ENCODE measurements at places on chromosomes 1 and 21. TPM values are rescaled to one million over a fixed set of nuclear protein-coding genes. Genes with fewer than 3 reads are reported as not detected.

DNA sequence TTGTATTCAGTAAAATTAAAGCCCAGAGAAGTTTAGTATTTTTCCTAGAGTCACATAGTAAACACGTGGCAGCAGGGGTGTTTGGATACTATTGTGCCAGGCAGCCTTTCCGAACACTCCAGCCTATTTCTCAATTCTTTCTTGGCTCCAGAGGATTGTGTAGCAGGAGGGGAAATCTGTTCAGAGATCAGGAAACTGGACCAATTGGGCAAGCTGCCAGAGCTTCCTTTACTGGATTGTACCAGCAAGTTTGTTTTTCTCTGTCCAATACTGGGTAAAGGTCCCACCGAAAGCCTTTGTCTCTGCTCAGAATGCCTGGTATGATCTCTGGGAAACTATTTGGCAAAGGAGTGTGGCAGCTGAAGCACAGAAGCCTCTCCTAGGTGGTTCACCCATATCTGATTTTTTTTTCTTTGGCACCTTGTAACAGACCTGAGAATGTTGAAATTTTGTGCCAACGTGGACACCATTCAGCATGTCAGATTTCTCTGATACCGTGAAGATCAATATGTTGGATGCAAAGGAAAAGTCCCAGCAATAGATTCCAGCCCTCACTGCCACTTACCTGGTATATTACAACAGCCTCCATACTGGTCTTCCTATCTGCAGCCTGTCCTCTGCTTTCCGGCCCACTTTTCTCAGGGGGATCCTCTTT, 126.2 kb downstream of the FGGY start:
- DNase-seq = peak; percentile 94

GRCh38 chr1:46406881-46407608, 12.9 kb downstream of the FAAH start:
- DNase-seq = peak; percentile 26

- peak; percentile 61 for DNase-seq
Measured at GRCh38 chr1:225962440-225962975, 21.5 kb upstream of the LEFTY2 start.

DNA sequence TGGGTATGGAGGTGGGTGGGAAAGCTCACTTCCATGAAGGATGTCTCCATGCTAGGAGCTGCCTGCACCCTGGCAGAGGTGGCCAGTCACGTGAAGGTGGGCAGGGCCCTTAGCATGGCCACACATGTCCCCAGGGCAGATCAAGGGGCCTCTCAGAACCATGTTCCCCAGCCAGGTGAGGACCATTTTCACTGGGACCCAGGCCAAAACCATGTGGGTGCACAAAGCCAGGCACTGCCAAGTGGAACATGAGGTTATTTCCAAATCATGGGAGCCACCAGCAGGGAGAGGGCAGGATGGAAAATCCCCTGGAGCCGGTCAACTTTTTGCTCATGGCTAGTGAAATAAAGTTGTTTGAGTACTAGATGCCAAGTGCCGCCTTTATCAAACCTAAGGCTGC, 9.7 kb downstream of the ZNF692 start:
- no peak for DNase-seq

- peak; percentile 14 for DNase-seq
Measured at GRCh38 chr1:95007687-95008086, 65.1 kb downstream of the ALG14 start.

DNA sequence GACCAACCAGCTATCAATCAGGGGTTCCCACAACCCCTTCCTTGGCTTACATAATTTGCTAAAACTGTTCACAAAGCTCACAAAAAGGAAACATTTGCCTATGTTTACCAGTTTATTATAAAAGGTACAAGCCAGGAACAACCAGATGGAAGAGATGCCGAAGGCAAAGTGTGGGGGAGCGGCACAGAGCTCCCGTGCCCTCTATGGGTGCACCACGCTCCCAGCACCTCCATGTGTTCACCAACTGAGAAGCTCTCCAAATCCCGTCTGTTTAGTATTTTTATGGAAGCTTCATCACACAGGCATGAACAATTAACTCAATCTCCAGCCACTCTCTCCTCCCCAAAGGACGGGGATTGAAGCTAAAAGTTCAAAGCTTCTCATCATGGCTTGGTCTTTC, 32.9 kb downstream of the PSMG1 start:
- no peak for DNase-seq

NGF gene
- total RNA-seq = 0.52 TPM

ERG gene
- total RNA-seq = 30.3 TPM

Measured in lung (tissue), 17 donors.